ENCODE measurements at places on chromosomes 16 and 17.

DNA sequence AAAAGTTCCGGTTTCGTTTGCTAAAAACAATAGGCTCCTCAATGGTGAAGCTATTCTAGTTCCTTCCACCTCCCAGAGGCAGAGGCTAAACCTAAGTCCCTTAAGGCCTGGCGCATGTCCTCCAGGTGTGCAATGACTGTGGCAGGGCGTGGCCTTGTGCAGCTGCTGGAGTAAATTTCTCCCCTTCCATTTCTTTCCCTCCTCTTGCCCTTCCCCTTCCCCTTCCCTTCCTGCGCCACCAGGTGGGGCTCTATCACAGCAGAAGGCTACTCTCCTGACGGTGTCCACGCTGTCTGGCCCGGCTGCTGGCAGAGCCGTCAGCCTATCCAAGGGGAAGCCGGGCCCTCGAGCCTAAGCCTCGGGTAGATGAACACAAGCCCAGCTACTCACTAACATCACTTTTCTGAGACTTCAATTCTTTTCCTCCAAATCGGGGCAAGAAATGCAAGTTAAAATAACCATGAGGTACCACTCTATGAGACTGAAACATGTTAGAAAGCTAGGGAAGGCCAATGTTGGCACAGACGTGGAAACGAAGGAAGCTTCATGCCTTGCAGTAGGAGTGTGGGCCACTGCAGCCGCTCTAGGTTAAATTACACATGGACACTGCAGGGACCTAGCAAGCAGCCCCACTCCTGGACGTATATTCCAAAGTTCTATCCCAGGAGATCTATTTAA is 34.4 kb downstream of the C16orf78 start:
- DNase-seq: peak; percentile 2
- H3K36me3 ChIP-seq: no peaks in the 10 kb centered on the region
- H3K27me3 ChIP-seq: no peaks in the 10 kb centered on the region
- H3K4me3 ChIP-seq: no peak overlapping the region

- no peak for DNase-seq
- H3K36me3 ChIP-seq: peaks cover 16% of the 10 kb centered on the region
- no peaks in the 10 kb centered on the region for H3K27me3 ChIP-seq
- H3K4me1 ChIP-seq: no peaks in the 10 kb centered on the region
- H3K27ac ChIP-seq: no peak overlapping the region
Measured at GRCh38 chr17:48869821-48870318, 22.7 kb upstream of the ATP5MC1 start.

GRCh38 chr16:83996481-83997252 is 28.6 kb downstream of the NECAB2 start:
- no peaks in the 10 kb centered on the region for H3K36me3 ChIP-seq
- no peak overlapping the region for H3K27ac ChIP-seq
- peaks cover 17% of the 10 kb centered on the region for H3K27me3 ChIP-seq
- no peak overlapping the region for H3K4me3 ChIP-seq

- H3K4me1 ChIP-seq: no peaks in the 10 kb centered on the region
- no peak for DNase-seq
- H3K36me3 ChIP-seq: peaks cover 58% of the 10 kb centered on the region
- H3K27me3 ChIP-seq: no peaks in the 10 kb centered on the region
- H3K27ac ChIP-seq: no peak overlapping the region
Measured at GRCh38 chr16:1757714-1758461, 13.5 kb downstream of the NME3 start.

- H3K27ac ChIP-seq: peak within 1 kb of the TSS; percentile 99
- H3K4me1 ChIP-seq: peaks cover 34% of the 10 kb centered on the region
- H3K36me3 ChIP-seq: peaks cover 55% of the 10 kb centered on the region
- no peaks in the 10 kb centered on the region for H3K27me3 ChIP-seq
Measured at GRCh38 chr17:76737676-76738467, at the start of gene MFSD11. TSS of gene MFSD11 (plus strand) at chr17:76738119. CDS start at chr17:76738353, 234 bp downstream.

- DNase-seq: no peak
- no peak overlapping the region for H3K27ac ChIP-seq
- no peaks in the 10 kb centered on the region for H3K36me3 ChIP-seq
- no peaks in the 10 kb centered on the region for H3K27me3 ChIP-seq
- H3K4me1 ChIP-seq: peaks cover 8% of the 10 kb centered on the region
Measured at GRCh38 chr16:57935904-57936303, 35.0 kb downstream of the CNGB1 start.

GRCh38 chr17:53218723-53219122 is 604.0 kb upstream of the KIF2B start:
- no peaks in the 10 kb centered on the region for H3K4me1 ChIP-seq
- no peak overlapping the region for H3K27ac ChIP-seq
- no peak for DNase-seq
- H3K4me3 ChIP-seq: no peak overlapping the region

- peak; percentile 79 for DNase-seq
- H3K27me3 ChIP-seq: no peaks in the 10 kb centered on the region
- H3K36me3 ChIP-seq: no peaks in the 10 kb centered on the region
- H3K27ac ChIP-seq: peak overlapping the region; percentile 85
Measured at GRCh38 chr17:34370997-34371395, 8.0 kb upstream of the CCL1 start.

GRCh38 chr17:77836557-77837041 is 121.9 kb upstream of the TNRC6C start:
- H3K36me3 ChIP-seq: no peaks in the 10 kb centered on the region
- H3K27ac ChIP-seq: no peak overlapping the region
- peaks cover 9% of the 10 kb centered on the region for H3K4me1 ChIP-seq
- peak; percentile 73 for DNase-seq

GRCh38 chr17:56639517-56639916 is 46.0 kb downstream of the NOG start:
- no peaks in the 10 kb centered on the region for H3K4me1 ChIP-seq
- no peaks in the 10 kb centered on the region for H3K36me3 ChIP-seq
- H3K27ac ChIP-seq: no peak overlapping the region
- DNase-seq: no peak

GRCh38 chr16:13118091-13118490 is 216.7 kb downstream of the SHISA9 start:
- no peak for DNase-seq
- no peak overlapping the region for H3K4me3 ChIP-seq
- no peaks in the 10 kb centered on the region for H3K36me3 ChIP-seq

- DNase-seq: no peak
- H3K4me1 ChIP-seq: no peaks in the 10 kb centered on the region
- no peaks in the 10 kb centered on the region for H3K36me3 ChIP-seq
- H3K27ac ChIP-seq: no peak overlapping the region
- no peak overlapping the region for H3K4me3 ChIP-seq
Measured at GRCh38 chr17:53807286-53807685, 15.4 kb upstream of the KIF2B start.

DNA sequence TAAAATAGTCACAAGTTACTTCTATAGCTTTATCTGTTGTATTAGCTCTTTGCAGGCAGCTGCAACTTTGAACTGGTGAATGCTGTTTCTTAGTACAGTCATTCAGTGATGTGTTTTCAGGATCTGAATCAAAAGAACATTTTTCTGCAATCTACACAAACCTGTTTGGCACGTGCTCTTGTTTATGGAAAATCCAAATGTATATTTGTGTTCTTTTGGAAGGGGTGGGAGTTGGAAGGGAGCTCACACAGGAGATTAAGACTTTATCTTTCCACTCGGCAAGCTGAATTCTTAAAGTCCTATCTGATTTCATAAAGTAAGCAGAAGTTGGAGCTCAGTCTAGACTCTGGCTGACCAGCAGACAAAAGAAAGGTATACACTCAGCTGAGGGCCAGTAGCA is 300.2 kb downstream of the MAP2K6 start:
- H3K27ac ChIP-seq: no peak overlapping the region
- H3K4me3 ChIP-seq: no peak overlapping the region
- DNase-seq: no peak
- H3K36me3 ChIP-seq: no peaks in the 10 kb centered on the region

DNA sequence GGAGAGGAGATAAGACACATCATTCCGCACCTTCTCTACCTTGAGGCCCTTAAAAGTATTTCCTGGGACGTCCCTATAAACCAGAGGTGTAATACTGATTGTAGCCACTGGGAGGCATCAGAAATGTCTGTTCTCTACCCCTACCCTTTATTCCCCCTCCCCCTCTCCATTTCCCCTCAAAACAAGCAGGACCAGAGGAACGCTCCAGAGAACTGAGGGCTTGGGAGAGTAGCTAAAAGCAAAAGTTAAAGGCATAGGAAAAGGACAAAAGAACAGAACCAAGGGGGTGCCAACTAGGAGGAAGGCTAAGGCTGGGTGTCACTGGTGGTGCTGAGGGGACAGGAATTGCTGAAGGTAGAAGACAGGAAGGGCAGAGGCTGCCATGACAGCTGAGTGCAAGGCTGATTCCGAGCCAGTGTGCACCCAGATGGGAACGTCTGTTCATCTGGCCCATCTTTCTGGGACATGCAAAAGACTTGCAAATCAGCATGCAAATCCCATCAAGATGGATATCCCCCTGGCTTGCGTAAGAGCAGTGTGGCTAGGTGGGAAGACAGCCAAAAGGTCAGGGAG is 6.7 kb downstream of the CAMTA2 start:
- H3K4me1 ChIP-seq: peaks cover 56% of the 10 kb centered on the region
- H3K27me3 ChIP-seq: no peaks in the 10 kb centered on the region
